Activated naive CD4-positive, alpha-beta T cell (primary cell): ENCODE measurements at places on chromosomes 12 and 14.

DNA sequence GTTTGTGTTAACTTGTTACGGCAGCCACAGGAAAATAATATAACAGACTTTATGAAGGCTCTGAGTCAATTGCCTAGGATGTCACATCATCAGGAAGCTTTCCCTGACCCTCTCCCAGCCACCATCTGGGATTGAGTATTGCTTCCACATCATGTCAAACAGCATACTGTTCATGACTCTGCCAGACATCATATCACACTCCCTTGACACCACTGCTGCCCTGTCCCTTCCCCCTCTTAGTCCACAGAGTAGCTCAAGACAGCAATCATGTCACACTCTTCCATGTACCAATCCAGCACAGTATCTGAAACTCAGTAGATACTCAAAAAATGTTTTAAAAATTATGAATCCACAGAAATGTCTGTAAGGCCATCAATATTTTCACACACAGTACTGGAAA lies 168.0 kb downstream of the PIK3C2G start:
- no peak for DNase-seq

DNA sequence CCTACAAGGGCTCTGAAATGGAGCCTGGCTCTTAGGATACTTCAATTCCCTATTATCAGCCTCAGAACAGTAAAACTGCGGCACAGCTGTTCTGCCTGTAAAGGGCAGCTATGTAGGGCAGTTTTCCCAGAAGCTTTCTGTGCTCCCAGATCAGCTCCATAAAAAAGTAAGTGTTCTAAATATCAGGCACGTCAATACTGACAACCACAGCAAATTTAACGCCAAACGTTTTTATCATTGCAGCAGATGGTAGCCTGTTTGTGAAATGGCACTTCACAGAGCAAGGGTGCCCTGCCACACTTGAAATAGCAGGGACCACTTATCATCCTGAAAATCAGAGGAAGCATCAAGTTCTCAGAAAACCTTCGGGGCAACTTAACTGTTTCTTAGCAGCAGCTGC lies 54.8 kb upstream of the PTHLH start:
- no peak for DNase-seq

GRCh38 chr14:86321151-86321550 lies 791.2 kb downstream of the FLRT2 start:
- DNase-seq = no peak

DNA sequence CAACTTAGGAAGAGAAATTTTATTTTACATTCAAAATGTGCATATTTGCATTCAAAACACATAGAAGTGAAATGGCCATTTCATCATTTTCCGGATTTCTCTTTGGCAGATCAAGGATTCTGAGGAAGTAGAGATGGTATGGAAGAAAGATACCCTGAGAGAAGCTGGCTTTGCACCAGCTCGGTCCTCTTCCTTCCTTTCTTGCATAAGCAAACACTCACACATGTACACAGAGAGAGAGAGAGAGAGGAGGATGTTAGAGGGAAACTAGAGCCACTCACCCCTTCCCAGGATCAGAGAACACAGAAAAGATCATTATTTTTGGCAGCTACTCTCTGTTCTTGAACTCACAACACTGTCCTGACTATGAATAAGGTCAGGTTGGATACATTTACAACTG lies 15.6 kb upstream of the PLEKHD1 start:
- no peak for DNase-seq

DNA sequence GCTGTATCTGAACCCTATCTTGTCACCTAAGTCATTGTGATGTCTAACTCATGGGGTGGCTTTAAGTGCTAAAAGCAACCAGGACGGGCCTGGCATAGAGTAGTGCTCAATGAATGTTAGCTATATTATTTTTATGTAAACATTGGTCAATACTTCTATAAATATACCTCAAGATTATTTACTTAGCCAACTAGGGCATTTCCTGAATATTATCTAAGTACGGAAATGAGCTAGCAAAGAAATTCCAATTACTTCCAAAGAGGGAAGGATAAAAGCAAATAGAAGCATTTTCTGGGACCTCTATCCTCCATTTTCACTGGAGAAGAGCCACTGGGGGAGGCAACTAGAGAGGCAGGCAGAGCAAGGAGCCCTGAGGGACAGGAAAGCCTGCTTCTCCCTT lies 20.6 kb downstream of the CCDC92 start:
- DNase-seq = no peak

DNA sequence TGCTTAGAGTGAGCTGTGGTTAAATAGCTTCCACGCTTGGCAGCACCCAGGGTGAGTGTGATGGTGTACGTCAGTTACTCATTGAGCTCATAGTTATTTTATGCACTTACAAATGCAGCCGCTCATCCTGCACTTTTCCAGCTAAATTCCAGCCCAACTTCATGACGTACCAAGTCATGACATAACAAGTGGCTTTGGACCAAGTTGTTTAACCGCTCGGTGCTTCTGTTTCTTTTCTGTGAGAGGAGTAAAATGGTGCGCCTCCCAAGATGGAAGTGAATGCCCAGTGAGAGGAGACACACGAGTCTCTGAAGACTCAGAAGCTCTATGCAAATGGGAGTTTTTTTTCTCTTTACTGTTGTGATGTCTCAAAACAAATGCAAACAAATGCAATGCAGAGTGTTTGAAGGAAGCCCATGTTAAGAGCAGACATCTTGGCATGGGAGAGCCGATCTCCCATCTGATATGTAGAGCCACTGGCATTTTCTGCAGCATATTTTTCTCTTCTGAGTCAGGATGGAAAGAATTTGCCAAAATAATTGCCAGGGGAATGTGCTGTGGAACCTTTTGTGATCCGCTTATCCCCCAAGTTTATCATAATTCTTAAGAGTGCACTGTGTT lies 72.2 kb downstream of the FBXW8 start:
- no peak for DNase-seq

- no peak for DNase-seq
These were observed 36.2 kb downstream of the EML1 start for GRCh38 chr14:99829450-99829849.

- no peak for DNase-seq
These were observed 252.6 kb downstream of the FOXN3 start for GRCh38 chr14:89164168-89165073.

DNA sequence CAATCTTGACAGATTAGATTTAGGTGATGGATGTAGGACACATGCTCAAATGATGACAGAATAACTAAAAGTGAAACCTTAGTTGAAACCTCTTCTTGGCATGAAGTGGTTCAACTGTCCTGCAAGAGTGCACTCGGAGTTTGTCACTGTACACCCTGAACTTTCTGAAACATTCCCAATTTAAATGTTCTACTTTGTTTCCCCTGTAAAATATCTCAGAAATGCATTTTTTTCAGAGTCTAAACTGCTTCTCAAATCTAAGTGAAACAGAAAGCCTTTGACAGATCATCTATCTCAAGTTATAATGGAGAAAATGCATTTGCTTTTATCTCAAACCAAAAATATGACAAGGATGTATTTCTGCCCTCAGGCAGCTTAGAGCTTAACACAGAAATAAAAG lies 66.0 kb downstream of the BHLHE41 start:
- no peak for DNase-seq

DNA sequence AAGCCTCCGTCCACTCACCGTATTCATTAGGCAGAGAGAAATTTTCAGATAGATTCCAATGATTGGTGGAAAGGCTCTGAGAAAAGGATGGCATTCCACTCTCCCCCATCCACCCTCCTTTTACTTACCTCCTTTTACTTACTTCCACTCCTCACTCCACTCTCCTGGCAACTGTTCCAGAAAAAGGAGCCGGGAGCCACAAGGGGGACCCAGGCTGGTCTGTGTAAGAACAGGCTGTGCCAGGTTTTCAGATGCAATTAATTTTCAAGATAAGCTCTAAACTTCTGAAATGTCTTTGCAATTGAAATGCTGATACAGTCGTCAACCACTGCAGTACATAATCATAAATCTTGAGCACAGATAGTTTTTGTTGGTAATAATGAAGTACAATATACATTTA lies 248.8 kb downstream of the ANO6 start:
- no peak for DNase-seq

DNA sequence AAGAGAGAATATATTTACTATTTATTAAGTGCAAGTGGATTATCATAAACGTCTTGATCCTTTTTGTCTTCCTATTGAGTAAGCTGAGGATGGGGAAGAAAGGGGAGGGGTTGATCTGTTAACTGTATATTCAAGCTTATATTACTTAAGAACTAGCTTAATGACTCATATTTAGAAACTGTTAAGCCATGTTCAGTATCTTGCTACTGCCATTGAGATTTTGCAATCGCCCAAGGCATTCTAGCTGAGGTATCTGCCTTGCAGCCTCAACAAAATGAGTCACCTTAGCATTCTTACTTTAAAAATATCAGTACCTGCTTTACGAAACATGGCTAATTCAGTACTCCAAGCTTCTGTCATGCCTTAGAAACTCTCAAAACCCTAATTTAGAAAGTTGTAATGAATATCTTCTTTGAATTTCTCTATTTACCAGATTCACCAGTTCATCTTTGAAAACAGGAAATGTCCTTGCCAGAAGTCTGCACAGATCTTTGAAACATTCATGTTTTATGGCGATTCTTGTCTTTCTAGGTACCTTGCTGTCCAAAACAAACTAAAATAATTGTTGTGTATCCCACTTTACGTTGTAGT lies 76.1 kb downstream of the ALG10B start:
- no peak for DNase-seq
